Hepatocyte (in vitro differentiated cells): ENCODE measurements at places on chromosomes 4 and X.

DNA sequence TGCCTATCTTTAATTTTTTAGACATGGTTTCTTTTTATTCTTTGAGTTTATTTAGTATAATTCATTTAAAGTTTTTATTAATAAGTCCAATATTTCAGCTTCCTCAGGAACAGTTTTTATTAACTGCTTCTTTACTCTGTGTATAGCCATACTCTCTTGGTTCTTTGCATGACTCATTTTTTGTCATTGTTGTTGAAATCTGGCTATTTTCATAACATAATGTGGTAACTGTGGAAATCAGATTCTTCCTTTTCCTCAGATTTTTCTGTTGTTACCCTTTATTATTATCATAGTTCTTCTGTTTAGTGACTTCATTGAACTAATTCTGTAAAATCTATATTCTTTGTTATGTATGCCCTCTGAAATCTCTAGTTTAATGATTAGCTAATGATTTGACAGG is 124.9 kb upstream of the CYSLTR1 start:
- DNase-seq, result no peak

DNA sequence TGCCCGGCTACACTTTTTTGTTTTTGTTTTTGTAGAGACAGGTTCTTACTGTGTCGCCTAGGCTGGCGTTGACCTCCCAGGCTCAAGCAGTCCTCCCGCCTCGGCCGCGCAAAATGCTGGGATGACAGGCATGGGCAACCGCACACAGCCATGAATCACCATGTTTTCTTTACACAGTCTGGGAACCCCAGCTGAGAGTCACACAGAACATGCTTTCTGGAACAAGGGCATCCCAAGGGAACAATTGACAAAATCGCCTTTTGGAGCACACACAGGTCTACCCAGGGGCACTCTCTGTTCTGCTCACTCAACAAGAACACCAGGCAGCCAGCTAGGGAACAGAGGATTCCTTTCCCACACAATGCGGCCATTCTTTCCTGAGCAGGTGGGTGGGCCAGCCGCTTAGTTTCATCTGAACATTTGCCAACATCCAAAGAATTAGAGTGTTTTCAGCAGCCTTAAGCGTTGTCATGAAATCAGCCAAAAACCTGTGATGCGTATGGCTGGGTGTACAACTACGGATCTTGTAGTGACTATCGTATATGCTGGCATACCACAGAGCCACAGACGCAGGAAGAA is 15.7 kb downstream of the PRKX start:
- peak; percentile 18 for DNase-seq

DNA sequence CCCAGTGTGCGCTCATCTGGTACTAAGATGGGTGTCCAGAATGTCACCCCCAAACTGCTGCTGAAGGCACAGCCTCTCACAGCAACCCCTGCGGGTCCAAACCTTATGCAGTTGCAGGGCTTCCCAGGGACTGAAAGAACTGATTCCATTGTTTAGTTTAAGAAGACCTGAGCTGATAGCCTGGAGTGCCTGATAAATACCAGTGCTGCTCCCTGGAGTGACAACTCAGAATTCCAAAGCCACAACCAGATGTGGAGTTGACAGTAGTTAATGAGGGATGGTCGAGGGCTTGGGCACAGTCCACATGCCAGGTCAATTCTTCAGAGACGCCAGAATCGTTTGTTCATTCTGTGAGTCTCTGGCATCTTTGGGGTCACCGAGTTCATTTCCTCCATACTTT is 71.2 kb downstream of the LNX1 start:
- DNase-seq, result no peak

GRCh38 chrX:10649265-10649664 is 28.9 kb upstream of the MID1 start:
- no peak for DNase-seq

DNA sequence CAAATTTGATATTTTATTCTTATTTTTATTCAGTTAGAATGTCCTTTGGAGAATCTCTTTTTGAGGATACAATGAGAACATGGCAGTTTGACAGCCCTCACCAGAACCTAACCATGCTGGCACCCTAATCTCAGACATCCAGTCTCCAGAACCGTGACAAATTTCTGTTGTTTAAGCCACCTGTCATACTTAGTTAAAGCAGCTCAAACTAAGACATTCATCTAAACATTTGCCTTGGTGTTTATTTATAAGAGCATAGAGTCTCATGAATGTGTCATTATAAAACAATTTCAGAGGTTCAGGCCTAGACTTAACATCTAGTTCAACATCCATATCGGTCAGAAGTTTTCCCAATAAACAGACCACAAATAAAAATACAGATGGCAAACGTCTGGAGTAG is 125.1 kb upstream of the FUNDC1 start:
- DNase-seq, result no peak

DNA sequence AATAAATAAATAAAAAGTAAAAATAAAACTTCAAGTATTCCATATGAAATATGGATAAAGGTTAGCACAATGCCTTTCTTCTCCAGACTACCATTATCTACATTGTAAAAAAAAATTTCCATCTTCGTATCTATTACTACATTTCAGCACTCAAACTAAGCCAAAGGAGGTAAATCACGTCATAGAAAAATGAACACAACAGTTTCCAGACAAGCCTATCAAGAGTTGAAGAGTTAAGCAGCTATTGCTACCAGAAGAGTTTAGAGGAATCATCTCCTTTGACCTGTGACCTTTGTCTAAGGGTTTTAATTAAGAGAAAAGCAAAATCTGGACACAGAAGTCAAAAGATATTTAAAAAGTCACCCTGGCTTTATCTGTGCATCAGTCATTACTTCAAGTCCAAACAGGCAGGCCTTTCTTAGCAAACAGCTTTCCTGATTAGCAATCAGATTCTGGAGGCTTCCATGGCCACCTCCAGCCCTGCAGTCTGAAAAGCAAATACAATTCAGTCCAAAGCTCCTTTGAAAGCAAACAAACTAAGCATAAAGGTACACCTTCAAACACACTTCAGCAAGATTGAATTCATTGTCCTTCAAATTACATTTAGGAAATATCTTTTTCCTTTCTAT is 82.2 kb downstream of the APBB2 start:
- DNase-seq, result peak; percentile 72

DNA sequence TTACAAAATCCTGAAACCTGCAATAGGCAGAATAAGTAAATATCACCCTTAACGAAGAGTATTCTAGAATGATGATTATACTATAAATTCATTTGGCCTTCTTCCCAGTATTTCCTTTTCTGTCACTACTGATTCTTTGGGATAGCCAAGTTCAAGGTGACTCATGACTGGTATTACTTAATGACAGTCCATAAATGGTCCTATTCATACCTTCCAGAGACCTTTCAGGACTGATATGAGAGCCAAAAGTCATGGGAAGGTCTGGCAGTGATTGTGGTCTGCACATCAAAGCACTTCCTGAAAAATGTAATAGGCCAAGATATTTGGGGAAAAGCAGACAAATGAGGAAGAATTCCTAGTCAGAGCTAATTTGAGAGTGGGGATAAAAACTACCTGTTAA is 239.6 kb upstream of the FAM47A start:
- DNase-seq, result peak; percentile 7

DNA sequence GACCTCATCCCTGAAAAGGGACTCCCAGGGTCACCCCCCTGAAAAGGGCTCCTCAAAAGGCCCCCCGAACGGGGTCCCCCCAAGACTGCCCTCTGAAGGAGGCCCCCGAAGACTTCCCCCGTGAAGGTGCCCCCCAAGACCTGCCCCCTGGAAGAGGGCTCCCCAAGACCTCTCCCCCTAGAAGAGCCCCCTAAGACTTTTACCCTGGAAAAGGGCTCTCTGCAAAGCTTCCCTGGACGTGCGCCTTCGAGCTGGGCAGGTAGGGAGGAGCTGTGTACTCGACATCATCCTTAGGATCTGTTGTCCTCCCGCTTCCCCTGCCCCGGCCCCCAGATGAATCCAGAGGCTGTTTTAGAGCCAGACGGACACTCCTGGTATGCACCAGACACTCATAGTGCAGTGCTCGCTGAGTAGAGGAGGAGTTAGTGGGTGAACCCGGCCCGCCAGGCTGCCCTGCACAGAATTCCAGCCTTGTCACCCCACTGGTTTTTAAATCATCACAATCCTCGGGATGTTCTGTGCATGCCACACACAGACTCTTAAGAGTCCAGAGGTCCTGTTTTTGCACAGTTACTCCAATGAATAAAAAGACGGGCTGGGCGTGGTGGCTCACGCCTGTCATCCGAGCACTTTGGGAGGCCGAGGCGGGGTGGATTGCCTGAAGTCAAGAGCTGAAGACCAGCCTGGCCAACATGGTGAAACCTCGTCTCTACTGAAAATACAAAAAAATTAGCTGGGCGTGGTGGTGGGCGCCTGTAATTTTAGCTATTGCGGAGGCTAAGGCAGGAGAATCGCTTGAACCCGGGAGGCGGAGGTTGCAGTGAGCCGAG is 5.7 kb upstream of the SLC25A6 start:
- DNase-seq, result no peak

- no peak for DNase-seq
Measured at GRCh38 chrX:33134164-33134563, 77.2 kb downstream of the DMD start.

DNA sequence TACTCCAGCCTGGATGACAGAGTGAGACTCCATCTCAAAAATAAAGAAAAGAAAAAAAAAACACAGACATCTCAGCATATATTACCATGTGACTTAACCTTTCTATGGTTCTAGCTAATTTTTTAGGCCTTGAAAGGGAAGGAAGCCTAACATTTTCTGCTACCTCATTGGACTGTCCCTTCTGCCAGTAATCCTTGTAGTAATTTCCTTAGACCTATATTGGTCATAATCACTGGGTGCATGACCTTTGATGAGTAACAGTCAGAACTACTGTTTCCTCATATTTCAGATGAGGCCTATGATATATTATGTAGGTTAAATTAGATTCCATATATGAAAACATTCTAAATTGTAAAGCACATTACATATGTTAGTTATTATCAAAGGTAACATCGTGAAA is 9.6 kb downstream of the XIAP start:
- no peak for DNase-seq

- DNase-seq, result no peak
Measured at GRCh38 chrX:52031371-52031770, 37.6 kb downstream of the MAGED4B start.

GRCh38 chr4:65383589-65384305 is 286.5 kb downstream of the EPHA5 start:
- DNase-seq, result no peak

DNA sequence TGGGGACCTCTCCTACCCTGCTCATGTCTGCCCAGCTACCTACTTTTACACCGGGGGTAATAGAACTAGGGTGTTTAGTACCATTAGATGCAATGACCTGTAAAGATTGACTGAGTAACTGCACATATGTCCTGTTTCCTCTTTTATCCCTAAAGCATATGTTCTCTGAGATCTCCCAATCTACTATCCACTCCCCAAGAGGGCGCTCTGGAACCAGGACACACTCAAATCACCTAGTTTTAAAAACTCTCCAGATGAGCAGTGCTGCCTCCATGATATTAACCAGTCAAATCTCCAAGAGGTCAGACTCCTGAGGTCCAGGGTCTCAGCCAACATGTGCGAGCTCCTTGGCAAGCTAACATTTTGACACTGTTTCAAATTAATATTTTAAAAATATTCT is 87.0 kb upstream of the TSPAN5 start:
- no peak for DNase-seq

DNA sequence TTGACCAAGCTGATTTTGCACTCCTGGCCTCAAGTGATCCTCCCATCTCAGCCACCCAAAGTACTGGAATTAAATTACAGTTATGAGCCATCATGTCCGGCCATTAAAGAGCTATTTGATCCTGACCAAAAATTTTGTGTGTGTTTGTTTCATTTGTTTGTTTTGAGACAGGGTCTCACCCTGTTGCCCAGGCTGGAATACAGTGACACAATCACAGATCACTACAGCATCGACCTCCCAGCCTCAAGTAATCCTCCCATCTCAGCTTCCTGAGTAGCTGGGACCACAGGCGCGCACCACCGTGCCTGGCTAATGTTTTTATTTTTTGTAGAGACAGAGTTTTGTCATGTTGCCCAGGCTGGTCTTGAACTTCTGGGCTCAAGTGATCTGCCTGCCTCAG is 82.9 kb upstream of the RBPJ start:
- no peak for DNase-seq

DNA sequence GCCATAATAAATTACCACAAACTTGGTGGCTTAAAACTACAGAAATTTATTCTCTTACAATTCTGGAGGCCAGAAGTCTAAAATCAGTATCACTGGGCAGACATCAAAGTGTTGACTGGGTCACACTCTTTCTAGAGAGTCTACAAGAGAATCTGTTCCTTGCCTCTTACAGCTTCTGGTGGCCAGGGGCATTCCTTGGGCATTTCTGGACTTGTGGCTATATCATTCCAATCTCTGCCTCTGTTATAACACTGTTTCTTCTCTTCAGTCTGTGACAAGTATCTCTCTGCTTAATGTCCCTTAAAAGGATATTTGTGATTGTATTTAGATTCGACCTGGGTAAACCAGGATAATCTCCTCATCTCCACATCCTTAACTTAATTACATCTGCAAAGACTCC is 207.3 kb upstream of the DCAF8L1 start:
- no peak for DNase-seq

- no peak for DNase-seq
Measured at GRCh38 chr4:48311896-48312295, 29.4 kb upstream of the SLAIN2 start.

GRCh38 chr4:104870495-104871233 is 276.0 kb upstream of the TET2 start:
- no peak for DNase-seq

GRCh38 chr4:86498863-86499166 is 95.3 kb upstream of the PTPN13 start:
- DNase-seq, result no peak

GRCh38 chr4:172758586-172759340 is 409.8 kb upstream of the GALNT7 start:
- no peak for DNase-seq

DNA sequence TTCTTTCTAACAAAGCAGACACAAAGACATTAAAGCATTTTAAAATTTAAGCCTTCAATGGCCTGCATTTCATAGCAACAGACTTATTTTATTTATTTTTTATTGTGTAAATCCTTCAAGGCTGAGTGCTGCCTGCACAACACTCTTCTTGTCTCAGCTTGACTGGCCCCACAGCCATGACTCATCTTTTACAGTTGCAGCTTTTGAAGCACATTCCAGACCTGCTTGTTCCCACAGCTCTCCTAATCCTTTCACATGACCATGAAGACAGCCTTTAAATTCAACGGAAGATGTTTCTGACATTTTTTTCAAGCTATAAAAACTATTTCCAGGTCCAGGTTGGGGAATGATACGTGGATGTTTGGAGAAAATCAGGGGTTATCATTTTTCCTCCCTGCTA is 276.9 kb upstream of the TACR3 start:
- peak; percentile 85 for DNase-seq

DNA sequence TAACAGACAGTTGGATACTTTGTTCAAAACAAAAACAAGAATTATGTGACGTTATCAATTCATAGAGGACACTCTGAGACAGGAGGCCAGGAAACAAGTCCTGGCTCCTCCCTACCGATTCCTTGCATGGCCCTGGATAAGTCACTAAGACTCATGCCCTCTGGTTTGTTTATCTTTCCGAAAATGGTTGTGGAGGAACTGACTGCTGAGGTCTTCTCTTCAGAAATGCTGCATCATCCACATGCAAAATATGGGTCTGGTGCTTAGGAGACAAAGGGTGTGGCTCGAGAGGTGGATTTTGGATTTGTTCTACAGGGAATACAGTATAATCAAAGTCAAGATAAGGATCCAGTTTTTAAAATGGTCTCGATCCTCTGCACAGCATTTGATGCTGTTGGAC is 130.9 kb downstream of the RELL1 start:
- DNase-seq, result no peak
